ENCODE measurements at places on chromosomes 13 and 19. TPM values are rescaled to one million over a fixed set of nuclear protein-coding genes. Genes with fewer than 3 reads are reported as not detected.

DNA sequence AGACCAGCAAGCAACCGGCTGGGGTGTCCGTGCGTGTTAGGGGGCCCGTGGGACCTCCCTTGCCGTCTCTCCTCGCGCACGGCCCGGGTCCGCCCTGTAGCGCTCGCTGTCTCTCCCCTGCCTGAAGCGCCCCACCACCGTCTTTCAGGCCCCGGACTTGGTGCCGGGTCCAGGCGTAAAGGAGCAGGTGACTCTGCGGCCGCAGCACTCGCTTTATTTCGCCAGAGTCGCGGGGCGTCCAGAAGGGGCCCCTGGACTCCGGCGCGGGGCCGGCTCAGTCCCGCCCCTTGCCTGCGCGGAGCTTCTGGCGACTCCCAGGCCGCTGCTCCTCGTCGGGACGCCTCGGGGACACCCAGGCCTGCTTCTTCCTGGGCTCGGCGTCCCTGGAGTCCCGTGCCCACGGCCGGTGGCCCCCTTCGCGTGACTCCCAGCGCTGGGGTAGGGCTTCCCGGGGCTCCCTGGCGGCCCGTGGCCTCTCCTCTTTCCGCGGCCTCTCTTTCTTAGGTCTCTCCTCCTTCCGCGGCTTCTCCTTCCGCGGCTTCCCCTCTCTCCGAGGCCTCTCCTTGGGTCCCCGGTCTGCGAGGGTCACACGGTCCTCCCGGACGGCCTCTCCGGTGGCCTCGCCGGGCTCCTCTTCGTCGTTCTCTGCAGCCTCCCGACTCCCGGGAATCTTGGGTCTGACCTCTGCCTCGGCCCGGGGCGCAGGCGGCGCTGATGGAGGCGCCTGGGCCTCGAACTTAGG is 3.1 kb downstream of the AMH start:
- DNase-seq, result no peak

EDNRB gene
- 64.5 TPM for polyA plus RNA-seq

DAPK3 gene
- polyA plus RNA-seq, result 48.0 TPM

DNA sequence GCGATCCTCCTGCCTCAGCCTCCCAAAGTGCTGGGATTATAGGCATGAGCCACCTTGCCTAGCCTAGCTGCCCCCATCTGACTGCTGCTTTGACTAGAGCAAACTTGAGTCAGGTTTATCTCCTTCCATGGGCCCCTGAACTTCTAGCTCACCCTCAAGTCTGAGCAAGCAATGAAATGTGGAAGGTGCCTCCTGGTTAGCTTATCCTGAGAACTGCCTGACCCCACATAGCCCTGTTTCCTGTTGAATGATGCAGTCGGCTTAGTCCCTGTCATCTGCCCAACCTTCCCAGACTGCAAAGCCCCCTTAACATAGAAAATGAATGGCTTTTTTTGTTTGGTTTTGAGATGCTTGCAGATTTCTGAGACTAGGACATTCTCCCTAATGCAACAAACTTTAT is 8.9 kb upstream of the TMEM160 start:
- DNase-seq, result no peak

FAM174C gene
- polyA plus RNA-seq, result 15.1 TPM

- no peak for DNase-seq
These were observed 119.3 kb downstream of the IRS2 start for GRCh38 chr13:109667056-109667455.

DIRAS1 gene
- 3.2 TPM for polyA plus RNA-seq

DNA sequence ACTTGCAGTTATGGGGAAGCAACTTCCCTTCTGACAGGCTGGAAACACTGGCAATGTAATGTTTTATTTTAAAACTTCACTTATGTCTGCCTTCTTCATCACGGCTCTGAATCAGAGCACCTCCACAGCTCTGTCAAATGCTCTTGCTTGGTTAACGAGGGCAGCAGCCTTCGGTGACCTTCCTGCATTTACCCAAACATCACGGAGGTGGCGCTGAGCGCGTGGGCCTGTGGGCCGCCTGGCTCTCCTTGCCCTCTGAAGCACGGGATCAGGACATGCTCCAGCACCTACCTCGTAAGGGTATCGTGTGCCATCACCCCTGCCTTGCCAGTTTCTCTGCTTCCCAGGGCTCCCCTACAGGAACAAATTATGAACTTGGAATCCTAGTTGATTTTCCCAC is 310.0 kb downstream of the TEX29 start:
- DNase-seq, result no peak

GRCh38 chr19:11293433-11294389 is 2.2 kb upstream of the TSPAN16 start:
- peak; percentile 81 for DNase-seq

DNA sequence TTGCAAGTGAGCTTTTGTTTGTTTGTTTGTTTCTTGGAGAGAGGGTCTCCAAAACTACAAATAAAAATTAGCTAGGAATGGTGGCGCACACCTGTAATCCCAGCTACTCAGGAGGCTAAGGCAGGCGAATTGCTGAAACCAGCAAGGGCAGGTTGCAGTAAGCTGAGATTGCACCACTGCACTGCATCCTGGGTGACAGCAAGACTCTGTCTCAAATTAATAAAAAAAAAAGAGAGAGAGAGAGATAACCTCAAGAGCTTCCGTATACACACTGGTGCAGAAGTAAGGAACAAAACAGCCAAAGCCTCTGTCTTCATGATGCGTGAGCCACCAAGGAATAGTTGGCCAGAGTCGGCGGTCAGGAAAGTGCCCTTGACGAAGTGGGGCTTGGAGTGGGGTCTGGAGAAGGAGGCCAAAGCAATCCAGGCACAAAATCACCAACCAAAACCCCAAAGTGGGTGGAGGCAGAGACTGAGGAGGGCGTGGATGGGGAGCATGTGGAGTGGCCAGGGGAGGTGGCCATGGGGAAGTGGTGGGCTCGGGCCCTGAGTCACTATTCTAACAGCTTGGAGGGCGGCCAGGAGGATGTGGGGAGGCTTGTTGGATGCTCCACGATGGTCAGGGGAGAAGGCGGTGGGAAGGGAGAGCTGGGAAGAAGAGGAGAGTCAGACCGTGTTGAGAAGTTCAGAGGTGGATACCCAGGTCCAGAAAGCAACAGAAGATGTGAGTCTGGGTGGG is 21.2 kb upstream of the TOMM40 start:
- DNase-seq, result no peak

CALR3 gene
- not detected for polyA plus RNA-seq

DNA sequence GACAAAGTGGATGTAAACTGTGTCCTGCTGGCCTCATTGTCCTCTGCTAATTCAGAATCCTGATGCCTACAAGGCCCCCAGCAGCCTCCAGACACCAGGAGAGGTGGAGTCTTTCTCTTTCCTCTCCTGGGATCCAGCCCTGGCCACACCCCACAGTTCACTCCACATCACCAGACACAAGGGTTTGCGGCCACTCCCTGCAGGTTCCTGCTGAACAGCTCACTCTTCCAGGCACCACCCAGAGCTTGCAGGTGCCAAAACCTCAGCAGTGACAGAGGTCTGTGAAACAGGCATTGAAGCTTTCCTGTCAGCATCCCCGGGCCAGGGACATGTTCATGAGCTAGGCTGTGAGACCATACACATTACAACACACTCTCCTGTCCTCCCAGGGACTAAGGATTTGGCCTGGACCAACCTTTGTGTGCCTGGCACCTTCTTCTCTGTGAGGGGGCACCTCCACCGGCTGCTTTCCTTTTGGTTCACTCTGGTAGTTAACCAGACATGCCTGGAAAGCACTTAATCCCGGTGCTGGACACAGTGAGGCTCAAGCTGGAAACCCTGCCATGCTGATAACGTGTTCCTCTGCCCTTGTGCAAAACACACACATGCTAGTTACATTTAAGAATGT is 11.1 kb upstream of the ATP12A start:
- no peak for DNase-seq

- no peak for DNase-seq
These were observed 56.2 kb downstream of the FLT1 start for GRCh38 chr13:28438598-28439334.

- DNase-seq, result no peak
These were observed 8.1 kb upstream of the ICAM1 start for GRCh38 chr19:10262771-10263170.

GRCh38 chr13:48493851-48494250 is 39.0 kb downstream of the RCBTB2 start:
- DNase-seq, result no peak

GRCh38 chr19:29578349-29578748 is 27.7 kb upstream of the POP4 start:
- DNase-seq, result no peak

FPR1 gene
- 5.2 TPM for polyA plus RNA-seq

GRCh38 chr13:26590951-26591350 is 33.5 kb downstream of the WASF3 start:
- no peak for DNase-seq

VSTM2B gene
- 0.79 TPM for polyA plus RNA-seq

CLPTM1 gene
- 117 TPM for polyA plus RNA-seq

GRCh38 chr13:88701551-88701950 is 1030.4 kb downstream of the SLITRK5 start:
- no peak for DNase-seq

DNA sequence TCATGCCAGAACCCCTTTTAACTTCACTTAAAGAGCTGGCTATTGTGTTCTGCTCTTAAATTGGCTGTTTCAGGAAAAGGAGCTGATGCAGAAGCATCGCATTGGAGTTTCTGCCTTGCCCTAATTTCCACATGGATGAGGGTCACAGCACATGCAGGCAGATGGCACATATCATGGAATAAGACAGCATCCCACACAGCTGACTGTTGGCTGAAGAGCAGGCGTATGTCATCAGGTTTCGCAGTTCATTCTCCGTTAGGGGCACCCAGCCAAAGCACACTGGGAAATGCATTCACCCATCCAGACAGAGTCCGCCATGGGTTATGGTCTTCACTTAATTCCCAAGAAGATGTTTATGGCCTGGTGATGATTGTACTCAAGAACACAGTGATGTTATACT is 572.5 kb downstream of the LIG4 start:
- DNase-seq, result no peak

DNA sequence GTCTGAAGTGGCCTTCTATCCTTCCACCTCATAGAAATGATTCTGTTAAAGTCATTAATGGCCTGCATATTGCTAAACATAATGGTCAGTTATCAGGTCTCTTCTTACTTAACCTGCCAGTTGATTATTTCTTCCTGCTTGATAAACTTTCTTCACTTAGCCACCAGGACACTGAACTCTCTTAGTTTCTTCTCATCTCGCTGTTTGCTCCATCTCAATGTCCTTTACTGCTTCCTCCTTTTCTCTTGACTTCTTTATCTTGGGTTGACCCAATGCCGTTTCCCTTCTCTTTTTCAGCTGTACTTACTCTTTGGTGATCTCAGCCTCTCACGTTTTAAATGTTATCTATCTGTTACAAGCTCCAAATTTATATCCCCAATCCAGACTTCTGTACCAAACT is 17.1 kb upstream of the CLC start:
- DNase-seq, result no peak

GRCh38 chr19:33447336-33448158 is 74.0 kb downstream of the CEBPG start:
- DNase-seq, result no peak

- DNase-seq, result no peak
These were observed 33.0 kb upstream of the ADGRE5 start for GRCh38 chr19:14347999-14348889.

GRCh38 chr19:51637362-51637978 is 7.3 kb upstream of the SIGLEC5 start:
- DNase-seq, result no peak

MIDN gene
- polyA plus RNA-seq, result 45.9 TPM

DNA sequence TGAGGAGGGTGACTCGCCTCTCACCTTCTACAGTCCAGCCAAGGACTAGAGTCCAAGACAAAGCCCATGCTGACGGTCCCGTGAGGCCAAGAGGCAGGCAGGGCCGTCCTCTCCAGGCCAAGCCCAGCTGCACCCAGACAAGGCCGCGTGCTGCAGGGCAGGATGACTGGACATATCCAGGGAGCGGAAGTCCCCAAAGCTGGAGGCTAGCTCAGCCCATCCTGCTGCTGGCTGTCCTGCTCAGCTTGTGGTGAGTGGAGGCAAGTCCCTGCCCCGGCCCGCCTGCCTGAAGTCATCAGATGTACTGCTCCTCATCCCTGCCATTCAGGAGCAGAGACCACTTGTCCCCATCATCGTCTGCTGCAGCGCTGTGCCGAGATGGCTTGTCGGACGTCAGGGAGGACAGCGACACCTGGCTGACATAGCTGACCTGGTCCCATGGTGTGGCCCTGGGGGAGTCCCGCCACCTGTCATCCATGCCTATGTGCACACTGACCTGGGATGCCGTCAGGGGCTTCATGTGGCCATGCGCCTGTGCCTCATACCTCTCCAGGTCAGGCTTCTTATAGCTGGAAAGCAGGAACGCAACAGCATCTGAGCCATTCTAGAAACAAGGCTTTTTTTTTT is 72.8 kb downstream of the CCDC70 start:
- DNase-seq, result no peak

GRCh38 chr19:5251096-5252065 is 89.2 kb downstream of the PTPRS start:
- DNase-seq, result no peak

SF3A2 gene
- polyA plus RNA-seq, result 69.8 TPM

LIG1 gene
- 57.8 TPM for polyA plus RNA-seq

DNA sequence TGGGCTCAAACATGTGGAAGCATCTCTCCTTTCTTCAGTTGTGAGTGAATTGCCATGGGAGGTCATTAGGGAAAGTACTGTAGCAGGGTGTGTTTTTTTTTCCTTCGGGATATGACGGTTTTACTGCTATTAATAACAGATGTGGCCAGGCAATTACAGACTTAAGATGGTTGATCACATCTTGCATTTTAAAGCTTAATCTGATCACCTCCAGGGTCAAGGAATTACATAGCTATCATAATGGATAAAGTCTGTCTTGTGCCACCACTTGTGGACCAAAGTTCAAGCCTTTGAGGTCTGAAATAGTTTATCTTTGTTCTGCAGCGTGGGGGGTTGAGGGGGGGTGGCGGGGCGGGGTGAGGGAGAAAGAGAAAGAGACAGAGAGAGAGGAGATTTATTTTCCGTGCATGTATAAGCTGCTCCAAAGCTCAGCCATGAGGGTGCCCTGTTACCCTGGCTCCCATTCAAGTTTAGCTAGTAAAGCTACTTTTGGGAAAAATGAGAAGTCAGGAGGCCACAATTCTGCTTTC is 5.5 kb upstream of the SERP2 start:
- DNase-seq, result no peak

KCNN1 gene
- polyA plus RNA-seq, result 5.8 TPM

GRCh38 chr19:51691074-51691583 is 2.0 kb upstream of the SPACA6 start:
- no peak for DNase-seq

All from left renal pelvis (tissue), 4 donors.